ENCODE measurements at places on chromosomes 3 and 15. TPM values are rescaled to one million over a fixed set of nuclear protein-coding genes. Genes with fewer than 3 reads are reported as not detected.
A peak's percentile ranks its signal among the peaks of the same experiment; 100 is the strongest.

MESP1 gene
- 3.7 TPM for total RNA-seq

TATDN2 gene
- total RNA-seq, result 56.7 TPM

NR1I2 gene
- total RNA-seq, result 0.43 TPM

CYP11A1 gene
- not detected for total RNA-seq

CYP8B1 gene
- total RNA-seq, result not detected

GABRB3 gene
- not detected for total RNA-seq

PFN2 gene
- total RNA-seq, result 2.0 TPM

PDCD10 gene
- 81.9 TPM for total RNA-seq

DNA sequence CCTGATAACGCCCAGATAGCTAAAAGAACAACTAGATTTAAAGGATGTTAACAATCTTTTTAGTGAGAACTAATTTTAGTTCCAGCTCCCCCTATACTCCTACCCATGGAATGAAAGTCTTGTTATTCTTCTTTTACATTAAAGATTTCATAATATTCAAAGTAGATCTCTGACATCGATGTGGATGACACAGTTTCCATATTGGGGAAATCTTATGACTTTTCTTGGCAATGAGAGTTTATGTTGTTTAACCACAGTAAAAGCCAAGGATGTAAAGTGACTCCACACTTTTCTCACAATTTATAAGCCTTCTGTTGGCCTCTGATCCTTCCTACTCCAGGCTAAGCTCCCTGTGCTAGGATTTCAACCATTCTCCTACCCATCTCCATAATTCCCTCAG, 332.6 kb upstream of the KCNMB2 start:
- ATAC-seq, result no peak

DNA sequence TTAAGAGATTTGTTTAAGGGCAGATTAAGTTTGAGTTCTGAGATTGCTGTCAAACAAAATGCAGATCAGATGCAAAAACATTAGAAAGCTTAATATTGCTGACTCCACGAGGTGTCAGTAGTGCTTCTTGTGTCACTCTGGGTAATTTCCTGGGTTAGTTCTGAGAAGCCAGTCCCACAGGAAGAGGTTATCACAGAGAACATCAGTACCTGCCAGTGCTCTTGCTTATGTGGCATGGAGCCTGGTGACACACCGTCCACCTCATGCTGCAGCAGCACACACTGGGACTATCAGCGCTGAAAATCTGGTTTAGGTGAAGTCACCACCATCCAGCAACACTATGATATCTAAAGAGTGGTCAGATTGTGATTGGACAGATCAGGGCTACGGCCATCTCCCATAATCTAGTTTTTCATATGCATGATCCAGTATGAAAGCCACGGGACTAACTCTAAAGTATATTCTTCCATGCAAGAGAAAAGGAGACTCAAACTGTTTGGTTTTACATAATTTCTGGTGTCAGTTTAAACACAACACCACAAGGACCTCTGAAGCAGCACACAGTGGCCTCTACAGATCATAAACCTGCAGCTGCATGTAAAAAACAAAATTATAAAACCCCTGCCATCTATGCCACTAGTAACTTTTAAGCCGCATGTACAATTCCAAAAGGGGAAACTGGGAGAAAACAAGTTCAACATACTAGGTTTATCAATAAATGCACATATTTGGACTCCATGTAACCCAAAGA, 36.1 kb upstream of the MYO5C start:
- ATAC-seq, result peak; percentile 100

DNA sequence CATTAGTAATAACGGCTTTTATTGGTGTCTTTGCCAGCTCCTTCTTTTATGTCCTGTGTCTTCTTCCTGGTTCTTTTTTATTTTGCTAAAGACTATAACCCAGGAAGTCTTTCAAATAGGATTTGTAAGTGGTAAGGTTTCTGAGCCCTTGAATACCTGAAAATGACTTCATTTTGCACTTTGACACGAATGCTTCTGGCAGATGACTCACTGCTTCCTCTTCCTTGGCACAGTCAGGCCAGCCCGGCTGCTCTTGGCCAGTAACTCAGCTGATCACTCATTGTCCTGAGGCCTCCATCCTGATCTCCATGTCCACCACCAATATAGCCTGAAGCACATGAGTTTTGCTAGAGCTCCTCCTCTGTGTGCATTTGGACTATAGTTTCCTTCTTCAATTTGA, 48.7 kb upstream of the NR2E3 start:
- peak; percentile 50 for ATAC-seq

- ATAC-seq, result peak; percentile 10
Measured at GRCh38 chr3:160130071-160130470, 95.2 kb upstream of the C3orf80 start.

DNA sequence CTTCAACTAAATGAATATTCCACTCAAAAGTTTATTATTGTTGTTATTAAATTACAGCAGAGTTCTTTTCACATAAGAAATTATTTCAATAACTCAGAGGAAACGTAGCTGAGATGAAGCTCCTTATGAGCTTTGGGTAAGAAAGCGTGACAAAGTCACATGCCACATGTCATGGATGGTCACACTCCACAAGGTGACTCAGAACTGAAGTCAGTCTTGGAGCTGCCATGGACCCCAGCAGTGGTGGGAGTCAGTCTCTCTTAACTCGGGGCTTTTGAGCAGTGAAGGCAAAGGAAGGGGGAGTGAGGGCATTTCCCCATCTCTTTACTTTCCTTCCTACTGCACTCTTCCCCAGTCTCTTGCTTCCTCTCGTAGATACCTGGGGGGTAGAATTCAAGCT, 87.5 kb upstream of the FAM3D start:
- ATAC-seq, result no peak

- ATAC-seq, result no peak
Measured at GRCh38 chr15:46848704-46849103, 868.6 kb upstream of the SEMA6D start.

GRCh38 chr3:68912376-68912775, 20.0 kb downstream of the TAFA4 start:
- ATAC-seq, result no peak

GRCh38 chr3:138188013-138188730, 1.1 kb downstream of the ARMC8 start:
- ATAC-seq, result peak; percentile 44

GRCh38 chr3:46907960-46908293, 30.4 kb downstream of the PTH1R start:
- no peak for ATAC-seq

- peak; percentile 58 for ATAC-seq
Measured at GRCh38 chr3:15319575-15319974, 12.8 kb downstream of the SH3BP5 start.

DNA sequence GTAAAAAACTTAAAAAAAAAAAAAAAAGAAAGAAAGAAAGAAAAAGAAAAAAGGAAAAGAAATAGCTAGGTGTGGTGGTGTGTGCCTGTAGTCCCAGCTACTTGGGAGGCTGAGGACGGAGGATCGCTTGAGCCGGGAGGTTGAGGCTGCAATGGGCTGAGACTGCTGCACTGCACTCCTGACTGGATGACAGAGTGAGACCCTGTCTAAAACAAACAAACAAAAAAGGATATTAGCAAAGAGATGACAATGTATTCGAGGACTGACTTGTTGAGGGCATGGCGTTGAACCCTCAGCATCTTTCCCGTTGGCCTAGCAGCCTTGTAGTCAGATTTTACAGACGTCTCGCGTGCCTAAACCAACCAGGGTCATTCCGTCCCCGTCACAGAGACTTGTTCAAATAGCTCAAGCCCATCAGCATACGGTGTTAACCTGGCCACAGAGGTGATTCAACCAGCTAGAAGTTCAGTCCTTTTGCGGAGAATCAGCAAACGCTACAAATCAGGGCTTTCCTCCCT, 528 bp upstream of the NIT2 start:
- peak; percentile 30 for ATAC-seq

GRCh38 chr3:183396662-183397391, 31.6 kb downstream of the MCF2L2 start:
- no peak for ATAC-seq

- ATAC-seq, result no peak
Measured at GRCh38 chr3:73060302-73060723, 1.1 kb upstream of the EBLN2 start.

DNA sequence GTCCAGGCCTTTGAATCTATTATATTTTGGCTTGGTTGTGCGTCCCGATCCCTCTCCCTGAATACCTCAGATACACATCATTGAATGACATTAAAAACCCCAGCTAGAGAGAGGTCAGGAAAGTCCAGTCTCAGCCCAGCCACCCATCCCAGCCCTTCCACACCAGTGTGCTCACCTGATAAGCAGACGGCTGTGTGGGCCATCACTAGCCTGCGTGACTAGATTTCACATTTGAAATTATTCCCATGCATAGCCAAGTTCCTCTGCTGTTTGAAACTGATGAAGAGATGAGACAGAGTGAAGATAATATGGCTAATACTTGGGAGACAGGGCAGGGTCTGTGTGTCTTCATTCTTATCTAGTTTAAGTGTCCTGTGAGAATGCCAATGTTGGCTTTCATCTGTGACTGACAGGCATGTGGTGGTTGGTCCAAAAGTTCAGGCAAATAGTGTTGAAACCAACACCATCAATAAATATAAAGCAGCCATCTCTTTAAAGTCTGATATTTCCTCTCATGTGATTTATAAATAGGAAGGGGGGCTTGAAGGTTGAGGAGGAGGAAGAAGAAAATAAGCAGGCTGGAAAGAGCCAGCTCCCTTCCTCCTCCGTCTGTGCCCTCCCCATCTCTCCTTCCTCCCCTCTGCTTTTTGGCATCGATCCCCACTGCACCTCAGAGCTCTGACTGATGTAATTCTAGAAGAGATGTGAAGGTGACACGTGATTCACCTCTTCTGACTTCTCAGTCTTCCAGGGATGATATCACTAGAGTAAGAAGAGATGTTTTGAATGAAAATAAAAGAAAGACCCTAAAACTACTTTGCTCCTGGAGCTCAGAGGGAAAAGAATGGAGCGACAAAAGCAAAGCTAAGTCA, 5.1 kb downstream of the FAM43A start:
- ATAC-seq, result no peak

- no peak for ATAC-seq
Measured at GRCh38 chr3:192915304-192915703, 2.4 kb downstream of the MB21D2 start.

Measured in activated T-helper 17 cell treated with anti-CD3 and anti-CD28 coated beads, Interleukin-2, amount 50 U/mL, for 72 hours (primary cell).